Fibroblast of mammary gland (primary cell): ENCODE measurements at places on chromosomes 11 and 22.

GRCh38 chr11:76035020-76035419 is 171.3 kb downstream of the WNT11 start:
- DNase-seq = no peak

- DNase-seq = peak; percentile 99
Observed at GRCh38 chr11:65316227-65317024, 1.8 kb downstream of the CDC42EP2 start.

- no peak for DNase-seq
Observed at GRCh38 chr11:85379066-85379465, 248.1 kb downstream of the DLG2 start.

DNA sequence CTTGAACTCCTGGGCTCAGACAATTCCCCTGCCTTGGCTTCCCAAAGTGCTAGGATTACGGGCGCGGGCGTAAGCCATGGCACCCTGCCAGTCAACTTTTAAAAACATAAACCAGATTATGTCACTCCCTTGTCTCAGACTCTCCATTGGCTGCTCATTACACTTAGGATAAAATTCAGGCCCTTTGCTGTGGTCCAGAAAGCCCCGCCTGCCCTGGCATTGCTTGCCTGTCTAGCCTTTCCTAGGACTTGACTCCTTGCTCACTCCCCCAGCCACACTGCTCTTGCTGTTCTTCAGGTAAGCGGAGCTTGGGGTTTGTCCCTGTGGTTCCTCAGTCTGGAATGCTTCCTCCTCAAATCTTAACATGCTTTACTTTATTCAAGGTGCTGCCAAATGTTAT is 30.5 kb downstream of the DIXDC1 start:
- no peak for DNase-seq

GRCh38 chr22:42938449-42938848 is 76.5 kb downstream of the PACSIN2 start:
- no peak for DNase-seq

- DNase-seq = no peak
Observed at GRCh38 chr11:11149671-11150459, 203.2 kb downstream of the CSNK2A3 start.

- no peak for DNase-seq
Observed at GRCh38 chr22:24696551-24697001, 77.9 kb downstream of the PIWIL3 start.

DNA sequence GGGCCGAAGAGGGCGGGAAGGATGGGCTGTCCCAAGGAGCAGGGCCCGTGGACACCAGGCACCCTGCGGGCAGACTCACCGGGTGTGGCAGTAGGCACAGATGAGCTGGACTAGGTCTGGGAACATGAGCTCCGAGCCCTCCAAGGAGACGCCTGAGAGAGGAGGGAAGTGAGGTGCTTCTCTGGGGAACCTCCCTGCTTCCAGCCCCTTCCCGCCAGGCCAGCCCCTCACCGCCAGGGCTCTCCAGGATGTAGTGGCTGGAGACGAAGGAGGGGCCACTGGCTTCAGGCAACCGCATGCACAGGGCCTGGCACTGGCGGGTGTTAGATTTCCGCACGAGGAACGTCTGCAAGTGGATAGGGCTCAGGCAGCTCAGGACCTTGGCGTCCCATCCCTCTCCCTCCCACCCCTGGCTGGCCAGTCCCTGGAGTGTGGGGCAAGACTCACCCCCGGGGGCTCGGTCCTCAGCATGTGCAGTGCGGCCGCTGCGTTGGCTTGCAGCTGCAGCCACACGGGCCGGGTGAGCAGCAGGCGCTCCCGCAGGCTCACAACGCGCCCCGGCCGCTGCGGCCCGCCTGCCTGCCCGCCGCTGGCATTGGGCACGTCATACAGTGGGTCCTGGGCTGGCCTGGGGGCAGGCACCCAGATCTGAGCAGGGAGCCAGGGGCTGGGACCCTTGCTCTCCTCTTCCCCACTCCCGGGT is 552 bp downstream of the RIN1 start:
- peak; percentile 69 for DNase-seq

DNA sequence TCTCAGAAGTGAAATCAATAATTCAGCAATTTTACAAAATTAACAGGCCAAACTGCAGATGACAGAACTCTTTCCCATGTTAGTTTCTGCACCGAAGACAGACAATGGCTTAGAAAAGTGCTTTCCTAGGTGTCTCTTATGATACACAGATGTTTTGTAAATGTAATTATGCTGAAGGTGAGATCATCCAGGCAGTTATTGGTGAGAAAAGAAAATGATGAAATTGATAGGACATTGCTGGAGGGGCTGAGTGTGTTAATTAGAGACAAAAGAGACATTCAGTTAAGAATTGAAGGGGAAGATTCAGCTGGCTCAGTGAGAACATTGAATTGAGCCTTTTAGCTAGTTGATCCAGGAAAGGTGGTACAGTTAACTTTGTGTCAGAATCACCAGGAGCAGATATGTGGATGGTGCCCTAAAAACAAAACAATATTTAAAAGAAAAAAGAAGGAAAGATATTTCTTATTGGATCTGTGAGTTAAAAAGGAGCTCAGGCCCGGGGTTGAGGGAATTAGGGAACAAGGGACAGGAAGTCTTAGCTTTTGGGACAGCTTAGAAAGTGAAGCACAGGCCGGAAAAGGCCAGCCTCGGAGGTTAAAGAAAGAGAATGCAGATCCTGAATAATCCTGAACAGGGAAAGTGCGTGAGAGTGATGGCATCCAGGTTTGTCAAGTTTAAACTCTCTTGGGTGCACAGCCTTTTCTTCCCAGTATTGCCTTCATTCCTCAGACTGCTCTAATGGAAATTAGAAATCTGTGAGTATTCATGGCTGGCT is 16.9 kb downstream of the ARHGAP42 start:
- DNase-seq = no peak

- DNase-seq = no peak
Observed at GRCh38 chr22:28297504-28297903, 378.4 kb upstream of the PITPNB start.

DNA sequence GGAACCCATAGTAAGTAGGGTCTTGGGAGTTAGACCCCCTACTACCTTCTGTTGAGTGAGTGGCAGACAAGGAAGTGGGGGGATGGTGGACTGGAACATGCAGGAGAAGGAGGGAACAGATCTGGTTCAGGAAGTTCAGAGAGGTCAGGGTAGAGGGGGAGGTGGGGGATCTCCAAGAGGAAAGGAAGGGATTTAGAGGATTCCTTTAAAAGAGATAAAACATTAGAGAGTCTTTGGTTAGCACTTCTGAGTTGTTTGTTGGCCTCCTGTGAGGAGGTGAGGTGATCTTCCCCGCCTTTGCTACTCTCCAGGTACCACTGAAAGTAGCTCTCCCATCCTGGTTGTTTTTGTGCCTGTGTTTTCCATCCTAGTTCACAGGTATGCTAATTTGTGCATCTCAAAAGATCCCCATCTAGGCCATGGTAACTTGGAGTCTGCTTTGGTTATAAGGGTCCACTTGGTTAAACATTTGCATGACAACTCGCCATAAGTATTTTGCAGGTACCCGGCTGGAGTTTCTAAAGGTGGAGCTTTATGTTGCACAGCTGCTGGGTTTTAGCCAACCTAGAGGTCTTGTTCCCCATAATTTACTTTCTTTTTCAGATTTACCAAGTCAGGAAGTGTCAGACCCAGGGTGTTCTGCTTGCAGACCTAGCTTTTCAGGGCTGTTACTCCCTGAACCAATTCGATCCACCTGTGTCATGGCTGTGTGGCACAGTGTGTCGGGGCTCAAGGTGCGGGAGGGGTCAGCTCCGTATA is 79.3 kb upstream of the SORL1 start:
- DNase-seq = no peak

DNA sequence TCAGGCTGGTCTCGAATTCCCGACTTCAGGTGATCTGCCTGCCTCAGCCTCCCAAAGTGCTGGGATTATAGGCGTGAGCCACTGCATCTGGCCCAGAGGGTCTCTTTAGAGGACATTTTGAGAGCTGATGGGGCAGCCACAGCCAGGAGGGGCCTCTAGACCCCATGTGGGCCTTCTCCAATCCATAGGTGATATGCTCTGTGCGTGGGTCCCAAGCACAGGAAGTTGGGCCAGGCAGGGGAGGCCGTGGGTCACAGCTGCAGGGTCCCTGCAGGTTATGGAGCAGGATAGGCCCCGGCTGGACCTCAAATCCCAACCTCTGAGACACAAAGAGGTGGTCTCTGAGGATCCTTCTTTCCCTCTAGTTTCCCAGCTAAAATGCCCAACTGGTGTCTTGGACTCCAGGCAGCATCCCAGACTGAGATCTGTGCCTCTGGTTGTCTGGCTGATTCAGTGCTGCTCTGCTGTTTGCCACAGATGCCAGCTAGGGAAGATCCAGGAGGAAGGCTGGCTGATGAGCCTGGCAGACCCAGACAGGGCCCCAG is 1.5 kb downstream of the LRRC75B start:
- no peak for DNase-seq

GRCh38 chr11:70422692-70423522 is 24.6 kb downstream of the CTTN start:
- DNase-seq = no peak

GRCh38 chr11:69307421-69307820 is 13.5 kb downstream of the MYEOV start:
- DNase-seq = no peak

DNA sequence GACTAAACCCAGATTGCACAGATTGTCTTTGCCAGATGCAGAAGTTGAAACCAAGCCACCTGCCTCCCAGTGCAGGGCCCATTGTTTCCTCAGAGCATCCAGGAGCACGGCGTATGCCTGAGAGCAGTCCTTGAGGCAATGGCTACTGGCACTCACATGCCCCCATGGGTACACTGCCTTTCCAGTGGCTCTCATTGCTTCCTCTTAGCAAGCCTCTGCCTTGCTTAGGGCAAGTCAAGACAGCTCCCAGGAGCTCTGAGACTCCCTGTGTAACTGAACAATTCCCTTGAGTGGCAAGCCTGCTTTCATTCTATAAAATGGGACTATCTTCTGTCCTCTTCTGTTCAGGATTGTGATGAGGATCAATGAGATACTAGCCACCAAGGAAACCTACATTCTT is 4.1 kb downstream of the SYTL2 start:
- DNase-seq = no peak

DNA sequence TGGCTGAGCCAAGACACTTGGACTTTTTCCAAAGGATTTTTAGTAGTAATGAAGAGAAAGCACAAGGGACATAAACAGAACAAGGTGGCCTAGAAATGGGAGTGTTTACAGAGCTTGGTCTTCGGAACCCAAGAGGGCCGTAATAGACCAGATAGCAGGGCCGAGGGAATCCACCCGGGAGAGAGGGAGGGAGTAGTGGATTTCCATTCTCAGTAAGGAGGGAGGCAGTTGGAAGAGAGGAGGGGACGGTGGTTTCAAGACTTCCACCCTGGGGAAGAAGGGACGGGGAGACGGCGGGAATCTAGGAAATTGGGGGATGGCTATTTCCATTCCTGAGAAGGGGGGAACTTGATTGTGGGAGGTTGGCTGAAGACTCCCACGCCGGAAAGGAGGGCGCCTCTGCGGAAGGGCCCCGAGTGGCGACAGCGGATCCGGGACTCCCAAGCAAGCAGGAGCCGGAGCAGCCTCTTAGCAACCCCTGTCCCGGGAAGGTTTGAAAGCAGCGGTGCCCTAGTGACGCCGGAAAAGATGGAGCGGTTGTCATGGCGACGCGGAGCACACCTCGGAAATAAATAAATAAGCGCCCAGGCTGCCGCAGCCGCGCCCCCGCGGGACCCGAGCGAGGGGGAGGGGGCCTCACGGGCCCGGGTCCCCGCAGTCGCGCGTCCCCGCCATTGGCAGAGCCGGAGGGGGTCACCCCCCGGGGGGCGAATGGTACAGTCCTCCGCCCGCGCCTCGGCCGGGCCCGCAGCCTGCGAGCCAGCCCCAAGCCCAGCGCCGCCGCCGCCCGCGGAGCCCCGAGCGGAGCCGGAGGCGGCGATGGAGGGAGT is 31.6 kb downstream of the EIF3F start:
- DNase-seq = peak; percentile 70

- DNase-seq = peak; percentile 69
Observed at GRCh38 chr22:45638834-45639746, 32.5 kb upstream of the ATXN10 start.

- peak; percentile 98 for DNase-seq
Observed at GRCh38 chr11:58578136-58578634, 678 bp upstream of the ZFP91 start.

- peak; percentile 40 for DNase-seq
Observed at GRCh38 chr22:32457031-32457430, 7.2 kb downstream of the BPIFC start.

DNA sequence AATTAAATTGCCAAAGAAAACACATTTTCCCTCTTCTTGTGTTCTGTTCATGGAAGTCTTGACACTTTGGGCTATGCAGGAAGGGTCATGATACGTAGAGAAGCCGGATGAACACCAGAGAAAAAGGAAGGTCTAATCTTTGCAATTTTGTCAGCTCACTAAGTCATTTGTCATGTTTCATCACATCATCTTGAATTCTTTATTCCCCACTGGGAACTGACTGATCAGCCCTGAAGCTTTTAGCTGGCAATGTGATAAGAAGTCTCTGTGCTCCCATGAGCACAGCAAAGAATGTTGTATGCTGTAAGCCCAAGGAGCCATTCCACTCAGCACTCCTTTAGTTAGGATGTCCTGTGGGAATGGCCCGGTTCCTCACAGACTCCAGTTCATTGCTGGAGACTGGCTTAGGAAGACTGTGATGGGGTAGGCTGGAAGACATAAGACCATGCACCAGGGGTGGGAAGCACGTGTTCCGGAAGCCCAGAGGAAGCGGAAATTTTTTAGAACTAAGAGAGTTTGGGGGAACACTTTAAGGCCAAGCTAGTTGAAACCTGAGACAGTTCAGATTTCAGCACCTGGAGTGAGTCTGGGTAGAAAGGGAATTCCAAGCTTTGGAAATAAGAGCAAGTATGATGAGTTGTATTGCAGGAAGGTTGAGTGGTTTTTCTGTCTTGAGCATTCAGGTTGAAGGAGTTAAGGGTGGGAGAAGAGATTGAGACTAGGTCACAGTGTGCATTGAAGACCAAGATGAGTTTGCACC is 306.7 kb upstream of the MTNR1B start:
- DNase-seq = no peak

DNA sequence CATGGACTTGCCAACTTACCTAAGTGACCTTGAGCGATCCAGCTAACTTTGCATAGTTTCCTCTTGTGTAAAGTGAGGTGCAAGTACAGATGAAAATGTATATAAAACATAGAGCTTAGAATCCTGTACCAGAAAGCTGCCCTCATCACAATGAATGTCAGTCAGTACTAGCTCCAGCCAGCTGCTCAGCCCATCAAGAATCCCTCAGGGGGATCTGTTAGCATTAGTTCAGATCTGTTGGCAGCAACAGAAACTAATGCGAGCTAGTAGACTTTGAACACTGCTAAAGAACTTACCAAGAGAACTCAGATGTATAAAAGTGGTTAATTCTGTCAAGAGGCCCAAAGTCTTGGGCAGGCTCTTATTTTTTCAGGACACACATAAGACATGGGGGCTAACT is 6.3 kb upstream of the C11orf91 start:
- no peak for DNase-seq

DNA sequence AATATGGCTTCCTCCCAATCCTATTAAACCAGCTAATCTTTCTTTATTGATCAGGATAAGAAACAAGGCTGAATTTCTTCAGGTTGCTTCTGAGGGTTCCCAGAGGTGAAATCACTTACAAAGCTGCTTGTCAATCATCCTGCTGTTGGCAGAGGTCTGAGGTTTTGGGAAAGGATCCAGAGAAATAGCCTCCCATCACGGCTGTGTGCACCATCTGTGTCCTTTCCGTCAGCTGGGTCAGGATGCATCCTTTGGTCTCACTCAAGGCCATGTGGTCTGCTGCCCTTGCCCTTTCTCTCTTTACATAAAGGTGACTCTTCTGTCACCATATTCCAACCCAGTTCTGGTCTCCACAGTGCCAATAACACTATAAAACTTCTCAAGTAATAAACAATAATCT is 113.4 kb upstream of the TEAD1 start:
- no peak for DNase-seq
